Kasumi-1 (cell line): ENCODE measurements at places on chromosomes 12 and 14.

- no peak for DNase-seq
Measured at GRCh38 chr14:72808564-72808963, 85.3 kb downstream of the DPF3 start.

DNA sequence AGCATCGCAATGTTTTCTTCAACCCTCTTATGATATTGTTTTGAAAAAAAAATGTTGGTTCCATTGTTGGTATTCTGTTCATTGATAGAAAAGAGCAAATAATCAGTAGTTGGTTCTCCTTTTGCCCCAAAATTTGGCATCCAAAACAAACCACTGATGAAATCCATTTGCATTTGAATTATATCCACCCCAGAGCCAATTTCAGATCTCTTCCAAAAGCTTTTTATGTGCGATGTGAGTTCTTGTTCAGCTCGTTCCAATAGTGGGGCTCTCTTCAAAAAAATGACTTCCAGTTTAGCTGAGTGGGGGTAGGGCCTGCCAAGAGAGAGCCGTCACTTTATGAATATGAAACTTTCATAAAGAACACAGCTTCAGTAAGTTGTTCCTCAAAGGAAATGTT is 130.7 kb downstream of the DIO2 start:
- DNase-seq = no peak

DNA sequence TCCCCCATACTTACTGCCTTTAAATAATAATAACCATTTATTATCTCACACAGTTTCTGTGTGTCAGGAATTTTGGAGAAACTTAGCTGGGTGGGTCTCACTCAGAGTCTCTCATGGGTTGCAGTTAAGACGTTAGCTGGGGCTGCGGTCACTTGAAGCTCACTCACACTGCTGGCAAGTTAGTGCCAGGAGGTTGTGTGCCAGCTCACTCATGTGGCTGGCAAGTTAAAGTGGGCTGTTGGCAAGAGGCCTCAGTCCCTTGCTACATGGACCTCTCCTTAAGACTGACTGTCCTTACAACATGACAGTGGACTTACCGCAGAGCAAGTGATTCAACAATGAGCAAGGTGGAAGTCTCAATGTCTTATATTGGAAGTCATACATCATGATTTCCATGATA is 61.3 kb upstream of the AVPR1A start:
- no peak for DNase-seq

- DNase-seq = no peak
Measured at GRCh38 chr14:90263748-90264449, 7.5 kb downstream of the PSMC1 start.

GRCh38 chr12:132219323-132219722 is 75.1 kb downstream of the NOC4L start:
- DNase-seq = no peak

DNA sequence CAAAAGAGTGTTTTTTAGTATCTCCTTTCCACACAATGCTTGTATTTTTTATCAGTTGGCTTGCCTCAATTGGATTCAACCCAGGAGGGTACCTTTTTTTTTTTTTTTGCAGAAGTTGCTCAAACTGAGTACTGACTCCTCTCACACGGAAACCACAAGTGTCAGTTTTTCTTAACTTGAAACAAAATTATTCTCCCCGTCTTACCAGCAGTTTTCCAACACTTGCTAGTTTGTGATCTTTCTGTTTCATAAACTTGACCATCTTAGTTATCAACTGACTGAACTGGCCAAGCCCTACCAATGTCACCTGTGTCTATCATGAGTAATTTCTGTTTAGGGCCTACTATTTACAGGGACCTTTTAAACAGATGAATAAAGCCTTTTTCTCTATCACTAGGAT is 34.1 kb upstream of the ITPR2 start:
- DNase-seq = peak; percentile 80

DNA sequence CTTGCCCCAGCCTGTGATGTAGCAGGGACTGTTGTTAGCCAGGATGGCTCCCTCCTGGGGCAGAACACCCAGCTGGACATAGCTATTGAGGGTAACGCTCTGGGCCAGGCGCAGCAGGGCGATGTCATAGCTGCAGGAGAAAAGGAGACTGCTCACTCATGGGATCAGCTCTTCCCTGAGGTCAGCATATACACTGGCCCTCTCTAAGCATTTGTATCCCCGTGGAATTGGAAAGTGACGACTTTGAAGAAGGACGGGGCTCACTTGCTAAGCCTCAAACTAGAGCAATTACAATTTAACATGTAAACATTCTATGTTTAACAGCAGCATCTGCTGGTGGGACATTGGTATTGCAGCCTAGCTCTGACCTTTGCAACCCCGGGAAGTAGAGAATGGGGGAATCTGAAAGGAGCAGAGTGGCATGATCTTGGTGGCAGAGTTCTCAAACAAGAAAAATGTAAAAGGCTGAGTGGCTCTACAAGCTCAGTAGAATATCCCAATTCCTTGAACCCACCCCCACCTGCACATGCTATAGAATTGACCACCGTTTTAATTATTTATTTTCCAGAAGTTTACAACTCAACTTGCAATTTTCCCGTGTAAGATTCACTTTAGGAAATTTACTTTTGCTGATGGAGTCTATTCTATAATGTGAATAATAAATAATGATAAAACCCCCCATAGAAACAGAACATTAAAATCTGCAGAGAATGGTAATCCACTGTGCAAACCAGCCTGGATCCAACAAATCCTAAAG is 5.0 kb downstream of the CELA1 start:
- DNase-seq = peak; percentile 78
